ENCODE measurements at places on chromosomes 4 and X.

DNA sequence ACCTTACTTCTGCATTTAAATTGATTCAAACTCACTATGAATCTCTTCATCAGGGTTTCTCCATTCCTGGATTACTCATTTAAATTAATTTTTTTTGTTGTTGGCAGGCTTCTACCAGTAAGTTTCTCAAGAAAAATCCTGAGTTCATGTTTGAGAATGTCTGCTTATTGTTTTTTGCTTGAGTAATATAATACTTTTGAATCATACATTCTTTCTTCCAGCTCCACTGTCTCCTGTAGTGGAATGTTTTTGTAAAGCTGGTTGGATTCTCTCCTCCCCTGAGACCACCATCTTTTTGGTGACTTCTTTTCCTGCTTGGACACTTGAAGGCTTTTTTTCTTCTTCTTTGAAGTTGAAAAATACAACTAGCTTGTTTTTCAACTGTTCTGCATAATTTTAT lies 4.3 kb upstream of the MID1IP1 start:
- no peak for DNase-seq

- no peak for DNase-seq
Observed at GRCh38 chr4:165765053-165765452, 108.0 kb upstream of the TLL1 start.

DNA sequence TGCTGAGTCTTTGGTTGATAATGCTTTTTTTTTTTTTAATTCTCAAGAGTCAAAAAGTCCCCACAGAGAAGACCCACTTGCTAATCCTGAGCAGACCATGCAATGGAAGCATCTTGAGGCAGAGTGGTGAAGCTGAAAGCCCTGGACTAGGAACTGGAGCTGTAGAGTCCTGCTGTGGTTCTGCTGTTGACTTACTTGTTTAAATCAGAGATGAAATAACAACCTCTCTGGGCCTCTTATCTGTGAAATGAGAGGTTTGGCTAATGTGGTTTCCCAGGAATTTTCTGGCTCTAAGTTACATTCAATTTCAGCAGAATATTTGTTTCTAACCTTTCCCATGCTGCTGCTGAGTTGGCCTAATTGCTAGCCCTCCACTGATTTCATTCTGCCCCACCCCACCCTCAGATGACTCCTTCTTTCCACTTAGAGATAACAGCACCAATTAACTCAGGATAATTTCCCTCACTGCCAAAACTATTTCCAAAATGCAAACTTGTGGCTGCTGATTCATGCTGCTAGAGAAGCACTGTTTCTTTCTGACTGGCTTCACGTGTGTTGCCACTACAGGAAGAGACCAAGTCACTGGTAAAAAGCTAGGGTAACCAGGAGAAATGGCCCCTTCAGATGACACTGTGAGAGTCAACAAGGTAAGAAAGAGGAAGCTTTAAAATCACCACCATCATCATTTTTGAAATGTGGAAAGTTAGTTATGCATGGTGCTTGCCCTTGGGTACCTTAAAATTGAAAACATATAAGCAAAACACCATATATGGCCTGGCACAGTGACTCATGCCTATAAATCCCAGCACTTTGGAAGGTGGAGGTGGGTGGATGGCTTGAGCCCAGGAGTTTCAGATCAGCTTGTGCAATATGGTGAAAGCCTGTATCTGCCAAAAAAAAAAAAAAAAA lies 326.4 kb downstream of the DCHS2 start:
- DNase-seq = no peak

DNA sequence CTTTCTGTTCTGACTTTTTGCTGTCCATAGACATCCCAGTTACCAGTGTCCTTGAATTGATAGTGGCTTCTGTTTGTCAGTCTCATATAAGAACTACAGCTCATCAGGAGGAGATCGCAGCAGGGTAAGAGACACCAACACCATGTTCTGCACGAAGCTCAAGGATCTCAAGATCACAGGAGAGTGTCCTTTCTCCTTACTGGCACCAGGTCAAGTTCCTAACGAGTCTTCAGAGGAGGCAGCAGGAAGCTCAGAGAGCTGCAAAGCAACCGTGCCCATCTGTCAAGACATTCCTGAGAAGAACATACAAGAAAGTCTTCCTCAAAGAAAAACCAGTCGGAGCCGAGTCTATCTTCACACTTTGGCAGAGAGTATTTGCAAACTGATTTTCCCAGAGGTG lies 30.1 kb downstream of the GUCY1A1 start:
- no peak for DNase-seq

- DNase-seq = no peak
Observed at GRCh38 chrX:146278381-146278780, 460.8 kb downstream of the SLITRK2 start.

- DNase-seq = no peak
Observed at GRCh38 chr4:8053688-8054449, 104.7 kb downstream of the ABLIM2 start.

DNA sequence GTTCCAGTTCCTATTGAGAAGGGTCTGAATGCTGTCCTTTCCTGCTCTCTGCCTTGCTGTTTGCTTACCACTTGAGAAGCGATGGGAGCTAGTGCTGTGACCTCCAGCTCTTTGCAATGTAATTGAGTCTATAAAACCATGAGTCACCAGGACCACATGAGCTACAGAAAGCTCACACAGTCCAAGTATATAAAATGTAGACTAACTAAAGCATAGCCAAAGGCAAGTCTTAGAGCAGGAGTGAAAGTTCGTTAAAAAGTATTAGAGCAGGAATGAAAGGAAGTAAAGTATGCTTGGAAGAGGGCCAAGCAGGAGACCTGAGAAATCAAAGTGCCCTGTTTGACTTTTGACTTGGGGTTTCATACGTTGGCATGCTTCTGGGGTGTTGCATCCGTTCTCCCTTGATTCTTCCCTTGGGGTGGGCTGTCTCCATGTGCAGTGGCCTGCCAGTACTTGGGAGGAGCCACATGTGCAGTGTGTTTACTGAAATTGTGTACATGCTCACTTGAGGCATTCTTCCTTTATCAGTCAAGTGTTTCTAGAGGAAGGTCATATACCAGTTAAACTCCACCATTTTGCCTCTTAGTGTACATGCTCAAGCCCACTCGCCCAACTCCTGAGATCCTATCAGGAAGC lies 71.3 kb upstream of the KIT start:
- DNase-seq = no peak

DNA sequence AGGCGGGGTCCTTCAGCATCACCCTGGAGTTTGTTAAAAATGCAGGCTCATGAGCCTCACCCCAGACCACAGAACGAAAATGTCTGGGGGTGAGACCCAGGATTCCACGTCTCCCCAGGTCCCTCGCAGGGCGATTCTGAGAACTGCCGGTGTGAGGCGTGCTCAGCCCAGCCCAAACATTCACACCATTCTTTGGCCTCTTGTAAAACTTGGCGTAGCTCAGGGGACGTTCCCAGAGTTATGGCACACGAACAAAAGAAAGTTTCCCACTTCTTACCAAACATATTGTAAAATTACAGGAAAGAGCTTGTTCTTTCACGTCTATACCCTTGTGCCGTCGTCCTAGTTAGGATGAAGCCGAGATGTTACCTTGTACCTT lies 12.9 kb downstream of the CD99 start:
- DNase-seq = no peak

DNA sequence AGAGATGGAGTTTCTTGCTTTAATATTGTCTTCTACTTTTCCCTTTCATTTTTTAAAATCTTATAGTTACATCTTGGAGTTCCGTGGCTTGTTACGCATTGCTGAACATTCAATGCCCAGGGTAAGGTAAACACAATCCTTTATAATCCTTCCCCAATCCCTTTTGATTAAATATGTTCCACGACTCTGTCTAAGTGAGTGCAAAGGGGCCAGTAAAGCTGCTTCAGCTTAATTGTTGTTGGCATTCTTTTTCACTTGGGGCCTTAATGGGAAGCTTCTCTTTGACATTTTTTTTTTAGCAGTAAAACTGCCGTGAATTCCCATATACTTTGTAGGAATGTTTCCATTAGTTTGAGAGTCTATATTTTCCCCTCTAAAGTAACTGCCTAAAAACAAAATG lies 1028.1 kb downstream of the C4orf33 start:
- DNase-seq = no peak

- no peak for DNase-seq
Observed at GRCh38 chr4:186072516-186072915, 3.6 kb downstream of the TLR3 start.
